ENCODE measurements at places on chromosomes 4 and X. TPM values are rescaled to one million over a fixed set of nuclear protein-coding genes. Genes with fewer than 3 reads are reported as not detected.

The SLC16A2 gene
- total RNA-seq, result 34.5 TPM

The TKTL1 gene
- total RNA-seq, result not detected

The CXCL11 gene
- total RNA-seq, result not detected

The FRAS1 gene
- total RNA-seq, result 0.23 TPM

The HMGN5 gene
- 1.5 TPM for total RNA-seq

GRCh38 chr4:123783151-123783790, 386.7 kb downstream of the SPRY1 start:
- no peaks in the 10 kb centered on the region for H3K4me1 ChIP-seq
- no peaks in the 10 kb centered on the region for H3K27me3 ChIP-seq
- H3K27ac ChIP-seq, result no peak overlapping the region
- no peaks in the 10 kb centered on the region for H3K36me3 ChIP-seq
- no peak for DNase-seq

- H3K36me3 ChIP-seq, result no peaks in the 10 kb centered on the region
- H3K27me3 ChIP-seq, result no peaks in the 10 kb centered on the region
- H3K4me1 ChIP-seq, result no peaks in the 10 kb centered on the region
- no peak overlapping the region for H3K27ac ChIP-seq
- no peak for DNase-seq
- H3K4me3 ChIP-seq, result no peak overlapping the region
Observed at GRCh38 chr4:53103481-53103880, 241.4 kb downstream of the RASL11B start.

- no peak overlapping the region for H3K4me3 ChIP-seq
- no peaks in the 10 kb centered on the region for H3K36me3 ChIP-seq
- no peak overlapping the region for H3K27ac ChIP-seq
- DNase-seq, result no peak
Observed at GRCh38 chr4:168662297-168662984, 165.6 kb downstream of the PALLD start.

DNA sequence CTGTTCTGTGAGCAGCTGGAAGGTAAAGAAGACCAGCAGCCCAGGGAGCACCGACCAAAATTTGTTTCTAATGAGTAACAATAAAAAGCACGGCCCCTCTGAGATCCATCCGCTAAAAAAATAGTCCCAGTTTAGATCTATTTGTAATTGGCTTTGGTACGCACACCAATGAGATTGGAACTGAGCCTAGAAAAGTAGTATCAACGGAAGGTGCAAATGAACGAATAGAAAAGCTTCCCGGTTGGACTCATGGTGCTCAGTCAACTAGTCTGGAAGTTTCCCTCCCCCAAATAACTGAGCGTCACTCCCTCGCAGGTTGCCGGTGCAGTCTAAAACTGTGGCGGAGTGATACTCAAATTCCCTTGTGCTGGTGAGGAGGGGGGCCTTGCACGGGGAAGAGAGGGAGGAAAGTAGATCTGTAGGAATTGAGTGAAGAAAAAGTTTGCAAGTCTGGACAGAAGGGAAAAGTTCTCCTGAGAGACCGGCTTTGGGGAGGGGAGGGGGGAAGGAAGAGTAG, at the start of gene COL4A5:
COL4A5 (plus strand) TSS at position 413 of the 517 bp plus-strand sequence. CDS start 288 bp downstream, outside the sequence.
- H3K27ac ChIP-seq, result peak within 1 kb of the TSS; percentile 57
- peaks cover 13% of the 10 kb centered on the region for H3K27me3 ChIP-seq
- peak; percentile 38 for DNase-seq
- H3K36me3 ChIP-seq, result no peaks in the 10 kb centered on the region
- no peaks in the 10 kb centered on the region for H3K4me1 ChIP-seq

GRCh38 chr4:56468097-56468422, 643 bp downstream of the SRP72 start:
- H3K27me3 ChIP-seq, result no peaks in the 10 kb centered on the region
- H3K4me3 ChIP-seq, result peak overlapping the region; percentile 98
- no peak for DNase-seq
- peaks cover 15% of the 10 kb centered on the region for H3K4me1 ChIP-seq

- H3K27me3 ChIP-seq, result no peaks in the 10 kb centered on the region
- H3K4me3 ChIP-seq, result no peak overlapping the region
- no peaks in the 10 kb centered on the region for H3K36me3 ChIP-seq
- no peak for DNase-seq
- H3K27ac ChIP-seq, result no peak overlapping the region
Observed at GRCh38 chrX:63708801-63709200, 76.2 kb downstream of the ARHGEF9 start.

DNA sequence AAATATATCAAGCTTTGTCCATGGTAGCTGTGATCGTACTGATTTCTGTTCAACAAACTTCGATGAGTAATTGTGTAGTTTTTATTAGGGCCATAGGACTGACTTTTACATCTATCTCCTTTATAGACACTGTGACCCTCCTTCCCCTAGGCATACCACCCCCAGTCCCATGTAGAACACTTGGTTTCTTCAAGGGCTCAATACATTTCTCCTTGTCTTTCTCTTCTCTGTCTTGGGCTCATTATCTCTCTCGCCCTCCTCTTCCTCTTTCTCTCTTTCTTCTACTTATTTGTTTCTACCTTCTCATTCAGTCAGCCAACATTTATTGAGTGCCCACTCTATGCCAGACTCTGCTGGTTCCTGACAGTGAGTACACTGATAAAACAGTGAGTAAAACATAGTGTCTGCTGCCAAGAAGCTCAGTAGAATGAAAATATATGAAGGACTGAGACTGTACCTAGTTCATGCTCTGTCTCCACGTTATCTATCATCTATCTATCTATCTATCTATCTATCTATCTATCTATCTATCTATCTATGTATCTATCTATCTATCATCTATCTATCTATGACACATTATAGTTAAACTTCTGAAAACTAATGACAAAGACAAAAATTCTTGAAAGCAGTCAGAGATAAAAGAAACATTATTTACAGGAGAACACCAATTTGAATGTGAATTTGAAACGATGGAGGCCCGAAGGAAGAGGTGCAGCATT, 122.8 kb downstream of the RBMX2 start:
- DNase-seq, result no peak
- H3K36me3 ChIP-seq, result no peaks in the 10 kb centered on the region
- peak overlapping the region; percentile 71 for H3K4me3 ChIP-seq
- H3K27ac ChIP-seq, result no peak overlapping the region

- H3K36me3 ChIP-seq, result no peaks in the 10 kb centered on the region
- H3K4me1 ChIP-seq, result no peaks in the 10 kb centered on the region
Observed at GRCh38 chr4:80448056-80448455, 112.5 kb downstream of the CFAP299 start.

GRCh38 chr4:138455097-138455496, 212.9 kb upstream of the SLC7A11 start:
- H3K36me3 ChIP-seq, result no peaks in the 10 kb centered on the region
- H3K4me3 ChIP-seq, result no peak overlapping the region
- H3K27me3 ChIP-seq, result no peaks in the 10 kb centered on the region
- no peak for DNase-seq
- H3K27ac ChIP-seq, result no peak overlapping the region

- no peak overlapping the region for H3K27ac ChIP-seq
- no peak for DNase-seq
- no peaks in the 10 kb centered on the region for H3K27me3 ChIP-seq
- H3K36me3 ChIP-seq, result no peaks in the 10 kb centered on the region
- no peaks in the 10 kb centered on the region for H3K4me1 ChIP-seq
Observed at GRCh38 chr4:52979020-52979419, 116.9 kb downstream of the RASL11B start.

DNA sequence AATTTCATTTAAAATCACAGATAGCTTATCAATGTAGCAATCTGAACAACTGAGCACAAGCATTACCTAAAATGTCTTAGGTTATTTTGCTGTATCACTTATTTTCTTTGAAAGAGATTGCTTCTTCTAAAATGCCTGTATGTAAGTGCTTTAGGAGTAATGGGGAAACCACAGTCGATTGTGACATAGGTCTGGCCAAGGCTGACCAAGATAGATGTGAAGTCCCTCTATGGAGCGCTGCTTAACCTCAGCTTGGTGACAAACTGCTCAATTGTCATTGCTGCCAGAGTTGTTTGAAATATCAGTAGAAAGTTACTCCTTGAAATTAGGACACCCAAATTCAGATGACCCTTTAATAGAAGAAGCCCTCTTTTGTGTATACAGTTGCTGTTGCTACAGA, 401.9 kb upstream of the NDST4 start:
- no peaks in the 10 kb centered on the region for H3K27me3 ChIP-seq
- no peak for DNase-seq
- H3K27ac ChIP-seq, result no peak overlapping the region

DNA sequence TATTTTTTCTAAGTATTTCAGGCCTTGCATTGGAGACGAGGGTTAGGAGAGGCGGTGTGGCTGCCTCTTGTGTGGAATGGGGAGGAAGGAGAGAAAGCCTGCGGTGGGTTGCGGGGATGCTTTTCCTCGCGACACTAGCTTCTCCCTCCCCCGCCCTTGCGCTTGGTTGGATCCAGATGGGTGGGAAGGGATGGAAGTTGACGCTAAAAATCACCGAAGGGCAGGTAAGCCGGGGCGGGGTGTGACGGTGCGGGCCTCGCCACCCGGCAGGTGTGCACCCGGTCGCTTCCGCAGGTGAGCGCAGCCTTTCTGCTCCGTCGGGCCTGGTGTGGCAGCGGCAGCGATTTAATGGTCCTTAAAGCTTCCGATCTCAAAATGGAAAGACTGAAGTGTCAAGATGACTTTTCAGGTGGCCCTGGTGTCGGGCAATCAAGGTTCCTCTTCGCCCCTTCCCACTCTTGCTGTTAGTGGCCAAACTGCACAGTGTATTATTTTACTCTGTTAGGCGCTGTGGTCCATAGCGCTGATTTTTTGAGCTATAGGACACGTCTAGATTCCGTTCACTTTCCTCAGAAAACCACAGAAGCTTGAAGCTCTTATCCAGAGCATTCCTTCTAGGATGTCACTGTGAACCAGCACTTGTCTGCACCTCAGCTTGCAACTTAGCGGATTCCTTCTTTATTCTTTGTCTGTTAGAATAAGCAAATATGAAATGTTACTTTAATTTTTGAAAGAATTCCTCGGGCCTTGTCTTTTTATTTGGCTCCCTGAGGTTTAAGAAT, 765 bp downstream of the ENOPH1 start:
- H3K27ac ChIP-seq, result peak overlapping the region; percentile 86
- no peak for DNase-seq
- H3K4me1 ChIP-seq, result peaks cover 20% of the 10 kb centered on the region
- H3K27me3 ChIP-seq, result no peaks in the 10 kb centered on the region
- H3K36me3 ChIP-seq, result peaks cover 29% of the 10 kb centered on the region
- H3K4me3 ChIP-seq, result peak overlapping the region; percentile 96

- no peak overlapping the region for H3K4me3 ChIP-seq
- no peak overlapping the region for H3K27ac ChIP-seq
- H3K36me3 ChIP-seq, result no peaks in the 10 kb centered on the region
- peaks cover 2% of the 10 kb centered on the region for H3K27me3 ChIP-seq
Observed at GRCh38 chr4:3857269-3857926, 91.2 kb downstream of the ADRA2C start.
